ENCODE measurements at places on chromosomes 5 and 9.

DNA sequence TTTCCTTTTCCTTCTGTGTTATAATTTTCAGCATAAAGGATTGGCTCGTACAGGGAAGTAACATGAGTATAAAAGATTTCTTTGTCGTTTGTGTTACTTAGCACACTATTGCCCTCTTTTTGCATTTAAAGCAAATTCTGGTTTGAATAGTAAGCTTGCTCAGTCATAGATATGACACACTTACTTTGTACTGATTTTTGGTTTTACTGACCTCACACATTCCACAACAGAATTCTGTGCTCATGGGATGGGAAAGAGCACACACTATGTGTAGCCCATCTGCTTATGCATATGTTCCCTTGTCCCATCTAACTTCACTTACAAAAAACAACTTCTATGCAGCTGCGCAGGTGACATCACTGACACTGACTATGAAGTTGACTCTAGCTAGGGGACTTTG, 111.9 kb upstream of the MTAP start:
- no peak for DNase-seq

- DNase-seq = no peak
Observed at GRCh38 chr9:20238921-20239320, 383.4 kb downstream of the MLLT3 start.

DNA sequence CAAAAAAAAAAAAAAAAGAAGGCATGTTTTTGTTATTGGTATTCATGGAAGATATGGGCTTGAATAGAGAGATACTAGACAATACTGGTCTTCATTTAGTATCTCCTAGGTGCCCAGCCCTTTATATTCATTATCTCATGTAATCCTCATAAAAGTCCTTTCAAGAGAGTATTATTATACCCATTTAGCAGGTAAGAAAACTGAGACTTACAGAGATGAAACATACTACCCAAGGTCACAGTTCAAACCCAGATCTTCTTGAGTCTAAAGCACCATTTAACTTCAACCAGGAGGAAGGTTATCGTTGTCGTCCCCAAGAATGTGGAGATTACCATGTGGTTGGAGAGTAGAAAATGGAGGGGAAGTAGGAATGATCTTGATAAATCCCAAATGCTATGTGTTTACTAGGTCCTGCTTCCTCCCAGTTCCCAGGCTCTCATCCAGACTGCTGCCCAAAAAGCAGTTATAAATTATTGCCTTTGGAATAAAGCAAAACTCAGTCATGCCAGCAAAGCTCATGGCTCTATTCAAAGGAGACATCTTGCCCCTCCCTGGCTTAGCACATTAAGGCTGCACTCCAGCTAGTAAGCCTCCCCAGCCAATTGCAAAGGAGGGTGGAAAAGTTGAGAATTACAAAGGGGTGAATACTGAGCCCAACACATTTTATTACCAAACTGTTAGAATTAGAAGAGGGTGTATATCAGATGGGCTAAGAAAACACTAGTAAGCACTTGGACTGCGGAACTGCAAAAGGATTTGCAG, 163.9 kb downstream of the PIK3R1 start:
- DNase-seq = no peak

- DNase-seq = no peak
Observed at GRCh38 chr5:156121882-156122281, 205.1 kb upstream of the SGCD start.

GRCh38 chr5:153896701-153897100, 142.0 kb downstream of the FAM114A2 start:
- DNase-seq = no peak

DNA sequence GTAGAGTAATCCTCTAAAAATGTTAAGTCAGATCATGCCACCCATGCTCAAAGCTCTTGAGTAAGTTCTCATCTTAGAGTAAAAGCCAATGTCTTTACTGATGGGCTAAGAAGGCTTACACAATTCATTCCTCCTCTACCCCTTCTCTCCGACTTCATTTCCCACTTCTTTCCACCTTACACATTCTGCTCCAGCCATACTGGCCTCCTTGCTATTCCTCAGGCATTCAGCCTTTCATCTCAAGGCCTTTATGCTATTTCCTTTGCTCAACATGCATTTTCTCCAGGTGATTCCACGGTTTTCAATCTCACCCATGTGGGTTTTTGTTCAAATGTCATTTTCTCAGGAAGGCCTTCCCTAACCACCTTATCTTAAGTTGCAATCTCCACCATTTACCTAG, 104.9 kb downstream of the MAP1B start:
- no peak for DNase-seq

GRCh38 chr9:80932181-80932580, 757.2 kb downstream of the TLE1 start:
- no peak for DNase-seq

GRCh38 chr5:93079046-93079445, 502.0 kb downstream of the NR2F1-AS1 start:
- DNase-seq = no peak

All from CD4-positive, alpha-beta T cell treated with Interleukin-2 at 100 ng/mL for 4 hours (primary cell).